ENCODE measurements at places on chromosomes 11 and 22.

- DNase-seq, result no peak
These were observed 16.5 kb upstream of the SHISAL1 start for GRCh38 chr22:44329179-44329796.

- no peak for DNase-seq
These were observed 8.0 kb downstream of the CSDC2 start for GRCh38 chr22:41568811-41569210.

DNA sequence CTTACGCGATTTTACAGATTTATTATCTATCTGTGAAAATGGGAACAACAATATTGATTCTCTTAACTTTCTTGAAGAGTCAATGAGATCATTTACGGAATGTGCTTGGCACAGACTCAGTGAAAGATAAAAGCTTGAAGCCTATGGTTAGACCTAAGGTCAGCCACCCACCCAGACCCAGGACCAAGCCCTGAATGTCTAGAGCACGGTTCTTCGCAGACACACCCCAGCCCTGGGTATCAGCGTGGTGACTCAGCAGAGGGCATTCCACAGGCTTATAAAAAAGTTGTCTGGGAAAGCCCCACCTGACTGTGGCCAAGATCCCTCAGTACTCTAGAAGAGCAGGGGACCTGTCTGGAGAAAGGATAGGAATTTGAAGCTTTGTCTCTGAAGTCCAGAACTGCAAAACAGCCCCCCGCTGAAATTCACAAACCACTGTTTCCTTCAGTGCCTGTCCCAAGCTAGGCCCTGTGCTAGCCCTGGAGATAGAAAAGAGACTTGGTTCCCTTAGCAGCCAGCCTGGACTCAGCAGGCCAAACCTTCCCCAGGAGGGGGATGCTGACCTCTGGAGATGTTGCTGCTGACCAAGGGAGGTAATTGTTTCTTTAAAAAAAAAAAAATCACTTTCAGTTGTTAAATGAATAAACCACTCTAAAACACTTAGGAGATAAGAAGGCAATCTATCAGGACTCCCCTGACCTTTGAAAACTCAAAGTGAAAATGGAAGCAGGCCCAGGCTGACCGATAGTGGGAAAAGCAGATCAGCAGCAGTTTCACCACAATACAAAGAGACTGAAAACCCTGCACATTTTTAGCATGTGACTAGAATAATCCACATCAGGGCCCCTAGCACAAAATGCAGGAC lies 114.0 kb downstream of the ABTB2 start:
- DNase-seq, result no peak

DNA sequence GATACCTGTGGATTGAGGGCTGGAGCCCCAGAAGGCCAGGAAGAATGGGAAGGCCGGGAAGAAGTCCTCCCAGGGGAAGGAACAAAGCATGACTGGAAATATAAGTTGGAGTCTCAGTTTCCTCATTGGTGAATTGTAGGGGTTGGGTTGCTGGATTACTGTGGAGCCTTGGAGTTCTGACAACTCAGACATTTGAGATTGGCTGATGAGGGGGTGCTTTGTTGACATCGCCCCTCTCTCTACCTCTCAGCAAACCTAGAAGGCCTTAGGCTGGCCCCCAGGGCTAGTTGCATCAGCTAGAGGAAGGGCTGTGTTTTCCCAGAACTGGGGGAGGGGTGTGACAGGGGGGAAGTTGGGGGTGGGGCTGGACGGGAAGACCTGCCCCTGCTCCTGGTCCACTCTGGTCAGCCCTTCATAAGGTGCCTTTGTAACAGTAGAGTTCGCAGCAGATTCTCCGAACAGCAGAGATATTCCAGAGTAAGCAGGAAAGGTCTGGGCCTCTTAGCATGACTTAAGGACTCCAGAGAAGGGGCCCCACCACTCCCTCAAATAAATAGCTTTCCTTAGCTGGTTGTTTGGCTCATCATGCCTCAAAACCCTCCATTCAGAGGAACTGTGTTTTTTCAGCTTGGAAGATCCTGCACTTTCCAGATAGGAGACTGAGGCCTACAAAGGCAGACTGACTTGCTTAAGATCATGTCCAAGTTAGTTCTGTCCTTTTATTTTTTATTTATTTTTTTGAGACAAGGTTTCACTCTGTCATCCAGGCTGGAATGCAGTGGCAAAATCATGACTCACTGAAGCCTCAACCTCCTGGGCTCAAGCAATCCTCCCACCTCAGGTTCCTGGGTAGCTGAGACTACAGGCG lies 12.5 kb upstream of the THRSP start:
- no peak for DNase-seq

DNA sequence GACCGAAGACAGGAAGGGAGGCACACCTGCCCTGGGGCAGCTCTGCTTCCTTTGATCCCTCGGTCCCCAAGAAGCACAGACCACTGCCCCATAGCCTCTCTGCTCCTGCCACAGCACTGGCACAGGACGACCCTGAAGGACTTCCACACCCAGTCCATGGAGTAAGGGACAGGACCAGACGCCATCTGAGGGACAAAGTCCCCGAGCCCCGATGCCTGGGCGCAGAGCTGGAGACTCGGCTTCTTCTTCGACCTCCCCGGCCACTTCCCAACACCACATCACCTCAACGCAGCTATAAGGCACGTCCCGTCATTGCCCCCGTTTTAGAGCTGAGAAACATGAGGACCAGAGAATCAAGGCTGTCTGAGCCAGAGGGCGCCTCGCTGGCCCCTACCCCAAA lies 310.5 kb downstream of the BRD1 start:
- no peak for DNase-seq

DNA sequence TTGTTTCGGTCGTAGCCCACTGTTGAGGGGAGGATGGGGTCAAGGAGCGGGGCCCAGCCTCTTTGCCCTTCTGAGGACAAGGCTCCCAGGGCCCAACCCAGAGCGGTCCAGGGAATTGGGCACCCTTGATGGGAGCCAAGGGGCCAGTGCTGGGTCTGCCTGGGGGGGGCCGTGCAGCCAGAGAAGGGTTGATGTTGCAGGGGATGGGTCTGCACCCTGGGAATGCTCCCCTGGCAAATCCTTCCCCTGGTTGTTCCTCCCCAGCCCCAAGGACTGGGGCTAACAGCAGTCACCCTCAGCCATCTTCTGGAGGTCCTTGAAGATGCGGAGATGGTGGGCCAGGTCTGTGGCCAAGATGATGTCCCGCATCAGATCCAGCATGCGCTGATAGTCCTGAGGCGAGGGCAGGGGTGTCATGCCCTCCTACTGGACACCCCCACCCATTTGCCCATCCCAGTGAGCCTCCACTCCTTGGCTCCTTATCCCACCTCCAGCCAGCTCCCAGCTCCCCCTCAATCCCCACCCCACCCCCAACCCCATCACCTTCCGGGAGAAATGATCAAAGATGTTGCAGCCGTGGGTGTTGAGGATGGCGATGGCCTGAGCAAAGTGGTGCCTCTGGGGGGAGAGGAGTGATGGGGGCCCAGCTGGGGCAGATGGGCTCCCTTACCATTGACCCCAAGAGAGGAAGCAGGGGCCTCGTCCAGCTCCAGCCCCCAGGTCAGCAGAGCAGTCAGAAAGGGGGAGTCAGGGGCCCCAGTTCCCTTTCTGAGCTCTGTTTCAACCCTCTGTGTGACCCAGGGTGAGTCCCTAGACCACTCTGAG lies 95.0 kb downstream of the PDE2A start:
- DNase-seq, result no peak

GRCh38 chr11:24635588-24636290 lies 138.9 kb downstream of the LUZP2 start:
- no peak for DNase-seq

GRCh38 chr11:103947546-103947919 lies 88.9 kb upstream of the DDI1 start:
- no peak for DNase-seq

DNA sequence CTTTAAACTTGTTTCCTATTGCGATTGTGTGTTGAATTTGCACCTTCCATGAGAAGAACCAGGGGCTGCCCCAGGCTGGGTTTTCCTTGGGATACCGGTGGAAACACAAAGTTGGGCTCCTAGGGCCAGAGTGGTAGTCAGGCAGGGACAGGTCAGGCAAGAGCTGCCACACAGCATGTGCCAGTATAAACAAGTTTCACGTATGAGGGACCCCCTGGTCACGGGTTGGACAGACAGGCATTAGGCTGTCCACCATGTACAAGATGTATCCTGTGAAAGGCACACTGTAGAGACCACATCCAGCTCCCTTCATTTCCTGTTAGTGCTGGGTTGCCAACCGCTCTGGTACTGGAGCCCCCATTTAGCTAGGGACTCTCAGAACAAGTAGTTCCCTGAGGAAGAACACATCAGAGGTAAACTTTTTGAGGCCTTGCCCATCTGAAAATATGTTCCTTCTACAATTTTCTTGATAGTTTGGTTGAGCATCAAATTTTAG lies 8.8 kb downstream of the UPB1 start:
- no peak for DNase-seq

GRCh38 chr11:119115484-119116234 lies 5.7 kb upstream of the HINFP start:
- peak; percentile 56 for DNase-seq

- DNase-seq, result no peak
These were observed 63.7 kb downstream of the KCNC1 start for GRCh38 chr11:17798253-17798652.

DNA sequence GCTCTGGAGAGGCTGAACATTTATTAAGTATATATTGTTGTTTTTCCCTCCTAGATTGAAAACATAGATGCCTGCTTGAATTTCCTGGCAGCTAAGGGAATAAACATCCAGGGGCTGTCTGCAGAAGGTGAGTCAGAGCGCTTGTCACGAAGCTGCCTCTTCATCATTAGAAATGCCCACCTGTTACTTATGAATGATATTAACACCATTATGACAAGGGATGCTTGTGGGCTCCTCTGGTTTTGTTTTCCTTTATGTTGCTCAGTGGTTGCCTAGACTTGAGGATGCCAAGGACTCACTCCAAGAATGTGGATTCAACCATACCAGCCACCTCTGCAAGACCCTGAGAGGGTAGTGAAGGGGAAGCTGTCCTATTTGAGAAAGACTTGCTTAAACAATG lies 156.2 kb downstream of the NAV2 start:
- no peak for DNase-seq

- no peak for DNase-seq
These were observed 117.4 kb upstream of the TMEM45B start for GRCh38 chr11:129698212-129698611.

DNA sequence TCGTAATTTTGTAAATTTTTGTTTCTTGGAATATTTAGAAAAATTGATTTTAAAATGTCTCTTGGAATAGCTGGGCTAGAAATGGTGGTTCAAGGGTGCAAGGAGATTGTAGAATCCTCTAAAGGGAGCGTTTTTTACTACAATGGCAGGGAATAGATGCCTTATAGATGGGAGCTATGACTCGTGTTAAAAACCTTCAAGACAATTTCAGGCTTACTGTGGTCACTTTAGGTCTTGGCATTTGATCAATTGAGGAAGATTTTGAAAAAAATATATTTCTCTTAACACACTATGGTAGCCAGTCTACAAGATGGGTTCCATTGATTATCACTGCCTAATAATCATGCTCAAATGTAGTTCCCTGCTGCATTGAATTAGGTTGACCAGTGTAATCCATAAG lies 25.0 kb downstream of the METTL15 start:
- no peak for DNase-seq

DNA sequence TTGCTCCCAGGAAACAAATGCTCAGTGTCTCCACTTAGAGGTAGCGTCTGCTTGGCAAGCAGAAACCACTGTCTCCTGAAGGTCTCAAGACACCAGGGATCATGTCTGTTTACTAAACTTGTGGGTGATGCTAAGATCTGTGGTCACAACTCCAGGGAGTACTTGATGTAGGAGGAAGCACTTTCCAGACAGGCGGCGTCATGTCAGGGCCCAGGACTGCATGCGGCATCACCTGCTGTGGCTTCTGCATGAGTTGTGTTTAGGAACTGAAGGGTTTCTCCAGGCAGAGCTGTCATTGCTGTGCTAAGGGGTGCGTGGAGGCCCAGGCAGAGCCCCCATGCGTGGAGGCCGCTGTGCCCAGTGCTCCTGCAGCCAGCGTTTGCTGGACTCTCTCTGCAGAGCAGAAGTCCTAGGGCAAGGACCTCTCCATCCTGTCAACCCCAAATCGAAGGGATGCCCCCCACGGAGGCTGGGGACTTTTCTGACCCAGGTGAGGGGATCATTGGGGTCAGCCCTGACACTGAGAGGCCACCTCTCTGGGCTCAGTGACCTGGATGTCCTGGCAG lies 8.1 kb upstream of the PANX2 start:
- DNase-seq, result no peak

- peak; percentile 54 for DNase-seq
These were observed at the start of gene ESAM for GRCh38 chr11:124762105-124762623. TSS of gene ESAM (minus strand) at chr11:124762290. CDS start at chr11:124762154, 136 bp downstream.

GRCh38 chr11:120020486-120020885 lies 117.4 kb downstream of the TRIM29 start:
- DNase-seq, result no peak

- no peak for DNase-seq
These were observed 15.0 kb downstream of the SLC35E4 start for GRCh38 chr22:30650508-30651116.

GRCh38 chr22:40588726-40589125 lies 47.8 kb downstream of the MRTFA start:
- DNase-seq, result no peak

- DNase-seq, result no peak
These were observed 97.6 kb downstream of the FAT3 start for GRCh38 chr11:92322225-92322624.

DNA sequence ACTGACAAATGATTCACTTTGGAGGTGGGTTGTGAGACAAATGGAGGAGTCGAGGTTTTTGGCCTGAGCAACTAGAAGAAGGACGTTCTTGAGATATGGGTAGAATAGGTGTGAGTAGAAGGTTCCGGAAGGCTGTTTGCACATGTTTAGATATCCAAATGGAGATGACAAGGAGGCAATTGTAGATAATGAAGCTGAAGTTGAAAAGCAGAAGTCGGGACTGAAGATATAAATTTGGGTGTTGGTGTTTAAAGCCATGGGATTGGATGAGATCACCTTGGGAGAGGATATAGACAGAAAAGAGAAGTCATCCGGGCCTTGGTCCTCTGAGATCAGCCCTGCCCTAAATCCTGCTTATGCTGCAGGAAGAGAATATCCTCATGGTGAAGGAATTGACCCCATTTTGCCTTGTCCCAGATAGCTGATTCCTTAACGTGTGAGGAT lies 75.5 kb upstream of the CD44 start:
- no peak for DNase-seq
